T-cell (primary cell): ENCODE measurements at places on chromosomes 6 and 20.
A peak's percentile ranks its signal among the peaks of the same experiment; 100 is the strongest.

DNA sequence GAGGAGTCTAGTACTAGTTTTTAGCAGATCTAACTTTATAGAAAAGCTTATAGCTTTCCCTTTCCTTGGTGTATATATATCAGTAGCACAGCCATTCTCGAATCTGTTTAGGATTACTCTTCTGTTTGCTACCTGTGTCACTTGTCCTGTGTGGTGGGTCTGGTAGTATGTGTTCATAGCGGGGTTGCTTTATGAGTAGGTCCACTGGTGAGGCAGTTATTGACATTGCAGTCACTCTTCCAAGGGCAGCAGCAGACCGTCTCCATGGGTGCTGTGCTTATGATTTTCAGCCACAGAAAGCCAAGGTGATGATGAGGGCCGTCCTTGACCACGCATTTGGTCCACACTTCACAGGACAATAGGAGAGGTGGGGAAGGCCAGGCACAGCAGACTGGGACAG, 171.5 kb downstream of the CDKAL1 start:
- DNase-seq: no peak

GRCh38 chr20:2402271-2402980, 21.7 kb downstream of the TGM6 start:
- no peak for DNase-seq

- no peak for DNase-seq
These were observed 31.3 kb downstream of the BCAS4 start for GRCh38 chr20:50826121-50826520.

- no peak for DNase-seq
These were observed 28.9 kb downstream of the EIF2S2 start for GRCh38 chr20:34083137-34083536.

GRCh38 chr6:16102208-16102607, 26.7 kb upstream of the MYLIP start:
- DNase-seq: no peak

DNA sequence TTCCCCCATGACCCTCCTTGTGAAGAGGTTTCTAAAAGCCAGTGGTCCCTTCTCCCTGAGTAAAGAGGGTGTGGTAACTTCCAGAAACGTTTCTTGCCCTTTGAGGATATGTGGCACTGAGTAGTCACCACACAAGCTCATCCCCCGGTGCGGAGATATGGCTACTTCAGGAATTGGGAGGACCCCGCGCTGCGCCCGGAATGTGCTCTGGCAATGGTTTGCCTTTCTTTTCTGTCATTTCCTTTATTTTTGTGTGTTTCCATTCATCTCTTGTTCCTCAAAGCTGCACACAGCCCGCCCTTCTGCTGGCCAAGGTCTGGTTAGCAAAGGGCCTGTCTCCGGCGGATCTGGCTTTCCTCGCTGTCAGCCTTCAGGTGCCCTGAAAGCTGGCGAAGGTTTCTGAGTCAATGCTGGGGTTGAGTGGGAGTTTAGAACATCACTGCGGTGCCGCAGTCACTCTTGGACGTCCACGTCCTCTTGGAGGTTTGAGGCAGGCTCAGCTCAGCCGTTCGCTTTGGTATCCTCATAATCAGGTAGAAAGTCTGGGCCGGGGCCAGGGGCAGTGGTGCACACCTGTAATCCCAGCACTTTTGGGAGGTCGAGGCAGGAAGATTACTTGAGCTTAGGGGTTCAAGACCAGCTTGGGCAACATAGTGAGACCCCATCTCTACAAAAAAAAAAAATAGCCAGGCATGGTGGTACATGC, 67.2 kb downstream of the TCP11 start:
- DNase-seq: no peak

DNA sequence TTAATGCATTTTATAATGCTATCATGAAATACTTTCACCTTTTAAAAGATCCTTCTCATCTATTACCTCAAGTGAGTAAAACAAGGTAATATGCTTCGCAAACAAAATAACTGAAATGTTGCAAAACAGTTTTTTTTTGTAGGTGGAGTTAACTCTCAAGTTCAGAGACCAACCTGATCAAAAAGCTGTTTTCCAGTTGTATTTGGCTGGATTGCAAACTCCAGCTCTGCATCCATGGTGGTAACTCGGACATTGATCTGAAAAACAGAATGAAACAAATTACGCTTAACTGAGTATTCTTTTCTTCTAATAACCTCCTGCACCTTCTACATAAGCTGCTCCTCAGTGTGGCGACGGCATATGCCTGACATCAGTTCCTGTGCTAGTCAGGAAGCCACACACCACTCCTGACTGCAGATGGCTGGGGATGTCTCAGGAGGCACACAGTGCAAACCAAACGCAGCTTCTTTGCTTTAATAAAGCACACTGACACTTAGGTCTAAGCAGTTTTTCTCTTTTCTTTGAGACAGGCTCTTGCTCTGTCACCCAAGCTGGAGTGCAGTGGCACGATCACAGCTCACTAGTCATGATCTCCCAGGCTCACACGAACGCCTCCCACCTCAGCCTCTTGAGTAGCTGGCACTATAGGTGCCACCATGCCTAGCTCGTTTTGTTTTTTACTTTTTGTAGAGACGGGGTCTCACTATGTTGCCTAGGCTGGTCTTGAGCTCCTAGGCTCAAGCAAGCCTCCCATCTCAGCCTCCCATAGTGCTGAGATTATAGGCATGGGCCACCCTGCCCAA, 29.9 kb downstream of the EZR start:
- peak; percentile 68 for DNase-seq

GRCh38 chr6:18136260-18136659, 13.8 kb upstream of the NHLRC1 start:
- no peak for DNase-seq

- DNase-seq: no peak
These were observed 238.2 kb downstream of the SOX4 start for GRCh38 chr6:21831521-21832291.

DNA sequence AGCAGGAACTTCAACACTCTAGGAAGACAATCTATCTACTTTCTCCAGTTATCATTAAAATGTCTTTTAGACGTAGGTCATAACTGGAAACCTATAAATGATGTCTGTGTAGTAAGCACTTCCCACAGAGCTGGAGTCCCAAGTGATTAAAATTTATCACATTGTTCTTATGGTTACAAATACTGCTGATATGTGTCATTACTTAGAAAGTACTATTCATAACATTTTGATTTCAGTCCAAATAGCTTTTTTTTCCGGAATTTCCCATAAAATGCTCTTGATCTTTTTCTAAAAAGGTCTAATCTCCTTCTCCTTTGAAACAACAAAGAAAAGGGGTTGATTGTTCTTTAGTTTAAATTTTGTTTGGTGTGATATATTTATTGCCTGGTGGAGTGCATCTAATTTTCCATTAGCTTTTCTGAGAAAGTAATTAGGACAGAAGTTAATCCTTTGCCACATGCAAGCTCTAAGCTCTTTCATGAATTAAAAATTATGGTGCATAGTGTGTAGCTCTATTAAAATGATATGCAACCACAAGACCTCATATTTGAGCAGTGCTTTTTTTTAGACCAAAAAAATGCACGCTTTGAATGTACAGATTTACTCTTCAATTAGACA, 132.7 kb upstream of the TCF21 start:
- no peak for DNase-seq

DNA sequence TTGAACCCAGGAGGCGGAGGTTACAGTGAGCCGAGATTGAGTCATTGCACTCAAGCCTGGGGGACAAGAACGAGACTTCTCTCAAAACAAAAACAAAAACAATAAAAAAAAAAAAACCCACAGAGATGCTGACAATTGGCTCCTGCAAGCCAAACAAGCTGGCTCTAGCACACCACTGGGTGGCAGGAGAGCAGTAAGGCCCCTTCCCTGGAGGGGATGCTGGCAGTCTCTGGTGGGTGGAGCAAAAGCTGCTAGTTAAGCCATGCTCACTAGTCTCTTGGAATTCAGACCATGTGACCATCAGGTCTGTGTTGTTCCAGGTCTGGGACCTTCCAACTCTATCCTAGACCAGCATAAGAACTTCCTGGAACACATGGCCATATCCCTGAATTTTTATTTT, 18.9 kb upstream of the DSN1 start:
- DNase-seq: no peak

GRCh38 chr6:1873781-1874180, 264.1 kb downstream of the FOXC1 start:
- DNase-seq: no peak

DNA sequence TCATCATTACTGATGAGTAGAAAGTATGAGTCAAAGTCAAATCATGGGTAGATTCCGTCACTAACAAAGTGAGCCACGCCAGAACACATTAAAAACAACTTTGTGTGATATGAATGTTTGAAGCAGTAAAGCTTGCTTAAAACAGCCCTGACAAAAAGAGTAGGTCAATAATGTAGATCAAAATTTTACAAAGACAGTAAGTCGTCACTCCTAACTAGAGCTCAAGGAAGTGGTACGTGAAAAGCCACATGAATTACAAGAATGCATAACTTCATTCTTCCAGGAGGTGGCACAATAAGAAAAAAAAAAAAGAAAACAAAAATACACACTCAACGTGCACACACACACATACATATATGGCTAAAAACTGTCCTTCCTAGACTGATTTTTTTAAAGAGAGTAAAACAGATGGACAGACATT, 69.9 kb downstream of the HACE1 start:
- no peak for DNase-seq

DNA sequence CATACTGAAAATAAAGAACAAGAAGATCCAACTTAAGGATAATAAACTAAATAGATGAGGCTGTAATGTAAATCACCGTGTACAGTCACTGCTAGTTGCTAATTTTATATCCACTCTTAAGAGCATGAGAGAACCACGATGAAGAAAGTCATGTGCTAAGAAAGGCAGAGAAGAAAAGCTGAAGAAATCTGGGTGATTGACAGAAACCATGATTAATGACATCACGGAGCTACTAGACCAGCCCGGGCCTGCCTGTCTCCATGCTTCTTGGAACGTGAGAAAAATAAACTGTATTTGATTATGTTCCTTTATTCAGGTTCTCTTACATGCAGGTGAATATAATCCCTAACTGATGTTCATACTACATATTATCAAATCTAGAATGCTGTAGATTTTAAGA, 84.2 kb upstream of the E2F3 start:
- DNase-seq: no peak

- no peak for DNase-seq
These were observed 1567.2 kb upstream of the DEFB115 start for GRCh38 chr20:29690274-29690673.

GRCh38 chr20:46123482-46124245, 5.5 kb downstream of the CD40 start:
- DNase-seq: no peak

DNA sequence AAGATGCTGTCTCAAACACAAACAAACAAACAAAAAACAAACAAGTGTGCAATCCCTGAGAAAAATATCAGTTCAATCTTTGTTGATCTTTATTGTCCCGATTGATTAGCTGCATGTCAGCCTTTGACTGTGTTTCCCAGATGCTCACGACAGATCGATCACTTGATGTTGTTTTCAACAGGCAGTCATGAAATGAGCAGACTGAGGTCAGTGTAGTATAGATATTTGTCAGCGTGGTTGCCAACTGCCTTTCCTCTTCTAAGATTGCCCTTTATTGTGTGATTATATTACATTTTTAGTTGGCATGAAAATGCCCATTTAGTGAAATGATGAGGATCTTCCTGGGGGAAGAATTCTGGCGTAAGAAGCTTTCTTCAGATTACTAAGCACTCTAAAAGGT, 25.6 kb downstream of the UTRN start:
- no peak for DNase-seq
